ENCODE measurements at places on chromosomes 6 and 20.

GRCh38 chr6:37192666-37193065 is 22.7 kb downstream of the PIM1 start:
- no peak for DNase-seq

- no peak for DNase-seq
Measured at GRCh38 chr20:821046-821730, 12.3 kb upstream of the FAM110A start.

DNA sequence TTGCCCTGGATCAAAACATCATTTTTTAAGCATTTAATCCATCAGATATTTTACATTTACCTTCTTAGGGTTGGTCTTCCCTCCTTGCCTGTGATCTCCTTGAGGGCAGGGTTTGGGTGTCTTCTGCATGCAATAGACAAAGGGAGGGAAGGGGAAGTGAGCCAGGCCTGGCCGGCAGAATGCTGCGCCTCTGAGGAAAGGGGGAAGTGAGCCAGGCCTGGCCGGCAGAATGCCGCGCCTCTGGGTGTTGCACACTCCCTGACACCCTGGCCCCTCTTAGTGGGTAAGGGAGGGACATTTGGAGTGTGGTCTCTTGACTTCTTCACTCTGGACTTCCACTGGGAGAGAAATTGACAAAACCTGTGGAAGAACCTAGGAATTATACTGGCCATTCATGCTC is 12.4 kb downstream of the PSMF1 start:
- DNase-seq: no peak

GRCh38 chr6:167115054-167115453 is 7.8 kb upstream of the CCR6 start:
- DNase-seq: no peak

DNA sequence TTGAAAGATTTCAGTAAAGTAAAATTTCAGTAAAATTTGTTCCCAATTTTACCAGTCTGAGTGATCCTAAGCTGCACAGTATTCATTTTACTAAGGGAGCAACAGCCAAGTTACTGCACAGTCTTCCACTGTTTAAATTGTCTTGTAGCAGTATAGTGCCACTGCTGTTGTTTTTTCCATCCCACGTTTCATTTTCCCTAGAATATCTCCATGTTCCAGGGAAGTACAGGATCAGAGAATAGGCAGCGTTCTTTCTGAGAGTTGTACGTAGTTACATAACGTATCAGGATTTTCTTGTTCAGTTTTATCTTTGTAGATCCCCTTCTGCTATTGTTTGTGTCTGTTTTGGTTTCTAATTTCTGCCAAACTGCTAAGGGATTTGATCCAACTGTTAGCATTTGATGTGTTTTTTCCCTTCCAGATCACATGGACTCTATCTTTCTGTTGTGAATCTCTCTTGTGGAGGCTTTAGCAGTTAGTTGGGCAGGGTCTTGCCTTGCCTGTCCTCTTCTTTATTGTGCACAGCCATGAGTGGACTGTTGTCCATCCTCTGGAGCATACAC is 38.4 kb downstream of the BCKDHB start:
- no peak for DNase-seq

GRCh38 chr20:50792708-50793574 is 1.9 kb upstream of the BCAS4 start:
- DNase-seq: no peak

DNA sequence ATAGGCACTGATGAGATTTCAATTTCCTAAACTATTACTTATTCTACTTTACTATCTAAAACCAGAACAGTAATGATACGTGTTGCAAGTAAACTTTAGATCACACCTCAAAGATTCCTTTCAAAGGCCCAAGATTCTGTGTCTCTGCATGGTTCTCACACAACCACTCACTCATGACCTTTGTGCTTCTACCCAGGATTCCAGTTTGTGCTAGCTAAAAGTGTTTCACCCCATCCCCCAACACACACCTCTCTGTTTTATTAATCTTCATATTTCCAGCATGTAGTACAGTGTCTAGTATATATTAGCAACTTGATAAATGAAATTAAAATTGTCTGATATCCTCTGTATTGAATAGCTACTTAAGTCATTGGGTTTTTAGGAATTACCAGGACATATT is 8.8 kb upstream of the SH3BGRL2 start:
- no peak for DNase-seq

DNA sequence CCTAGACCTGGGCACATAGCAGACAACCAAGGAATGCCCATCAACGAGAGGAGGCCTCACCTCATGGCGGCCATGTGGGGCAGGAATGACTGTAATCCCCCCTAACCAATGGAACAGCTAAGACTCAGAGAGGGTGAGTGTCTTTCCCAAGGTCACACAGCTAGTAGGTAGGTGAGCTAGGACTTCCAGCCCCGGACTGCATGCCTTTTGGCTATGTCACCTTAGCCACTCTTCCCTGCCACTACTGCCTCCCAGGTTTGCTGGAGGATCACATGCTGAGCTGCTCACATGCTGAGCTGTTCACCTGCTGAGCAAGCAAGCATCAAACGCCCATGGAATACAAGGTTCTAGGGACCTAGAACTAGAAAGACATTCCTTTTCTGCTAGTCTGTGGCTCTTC is 188.5 kb upstream of the PMEPA1 start:
- no peak for DNase-seq

GRCh38 chr6:28172006-28172405 is 30.3 kb downstream of the ZKSCAN8 start:
- DNase-seq: no peak

GRCh38 chr6:156169371-156169770 is 607.8 kb upstream of the ARID1B start:
- no peak for DNase-seq

DNA sequence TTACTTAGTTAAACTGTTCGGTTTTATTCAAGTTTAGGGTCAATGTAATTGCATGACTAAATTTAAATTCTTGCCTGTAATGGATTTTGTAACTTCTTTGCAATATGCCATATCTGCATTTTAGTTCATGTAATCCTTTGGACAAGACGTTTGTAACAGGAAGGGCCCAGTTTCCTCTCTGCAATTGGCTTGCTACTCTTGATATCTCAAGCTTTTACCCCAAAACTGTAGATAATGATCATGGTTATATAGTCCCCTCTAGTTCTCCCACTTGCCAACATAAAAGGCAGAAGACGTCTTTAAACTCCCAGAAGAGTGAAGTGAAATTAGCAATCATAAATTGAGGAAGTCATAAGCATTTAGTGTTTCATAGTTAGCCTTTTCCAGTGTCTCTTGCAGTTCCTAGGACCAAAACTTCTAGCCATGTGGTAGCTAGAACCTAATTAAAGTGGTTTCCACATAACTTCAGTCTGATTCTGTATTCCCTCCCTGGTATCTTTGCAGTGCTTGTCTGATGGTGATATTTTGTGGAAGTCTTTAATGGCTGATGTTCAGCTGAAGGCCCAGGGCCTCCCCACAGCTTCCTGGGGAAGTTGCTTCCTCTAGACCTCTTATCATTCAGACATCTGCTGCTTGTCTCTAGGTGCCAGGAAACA is 117.8 kb upstream of the SUPT3H start:
- DNase-seq: no peak

DNA sequence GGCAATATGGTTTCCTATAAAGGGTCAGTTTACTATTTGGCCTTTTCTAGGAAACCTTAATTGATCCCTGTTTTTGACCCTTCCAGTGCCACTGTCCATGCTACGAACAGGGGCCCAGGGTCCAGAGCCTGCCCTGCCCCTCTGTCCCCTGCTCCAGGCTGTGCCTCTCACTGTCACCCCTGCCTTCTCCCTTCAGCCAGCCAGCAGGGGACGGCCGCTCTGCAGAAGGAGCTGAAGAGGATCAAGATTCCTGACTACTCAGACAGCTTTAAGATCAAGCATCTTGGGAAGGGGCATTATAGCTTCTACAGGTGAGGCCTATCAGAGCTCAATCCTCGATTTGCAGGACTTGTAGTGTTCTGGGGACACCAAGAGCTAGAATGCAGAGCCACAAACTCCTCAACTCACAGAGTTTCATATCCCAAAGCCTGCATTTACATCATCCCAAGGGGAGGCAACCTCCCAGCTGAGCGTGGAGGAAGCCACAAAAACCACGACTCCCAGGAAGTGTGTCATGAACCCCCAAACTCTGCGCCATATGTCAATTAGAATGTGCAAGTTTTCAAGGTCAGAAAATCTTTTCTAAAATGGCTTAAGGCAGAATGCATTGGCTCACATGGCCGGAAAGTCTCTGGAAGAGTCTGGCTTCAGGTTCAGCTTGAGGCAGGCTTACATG is 3.6 kb downstream of the BPI start:
- no peak for DNase-seq

GRCh38 chr20:4821590-4821989 is 99.9 kb downstream of the PRND start:
- no peak for DNase-seq

All from activated T-cell treated with anti-CD3 and anti-CD28 coated beads for 1 hour (primary cell).